ENCODE measurements at places on chromosomes 1 and 21.

DNA sequence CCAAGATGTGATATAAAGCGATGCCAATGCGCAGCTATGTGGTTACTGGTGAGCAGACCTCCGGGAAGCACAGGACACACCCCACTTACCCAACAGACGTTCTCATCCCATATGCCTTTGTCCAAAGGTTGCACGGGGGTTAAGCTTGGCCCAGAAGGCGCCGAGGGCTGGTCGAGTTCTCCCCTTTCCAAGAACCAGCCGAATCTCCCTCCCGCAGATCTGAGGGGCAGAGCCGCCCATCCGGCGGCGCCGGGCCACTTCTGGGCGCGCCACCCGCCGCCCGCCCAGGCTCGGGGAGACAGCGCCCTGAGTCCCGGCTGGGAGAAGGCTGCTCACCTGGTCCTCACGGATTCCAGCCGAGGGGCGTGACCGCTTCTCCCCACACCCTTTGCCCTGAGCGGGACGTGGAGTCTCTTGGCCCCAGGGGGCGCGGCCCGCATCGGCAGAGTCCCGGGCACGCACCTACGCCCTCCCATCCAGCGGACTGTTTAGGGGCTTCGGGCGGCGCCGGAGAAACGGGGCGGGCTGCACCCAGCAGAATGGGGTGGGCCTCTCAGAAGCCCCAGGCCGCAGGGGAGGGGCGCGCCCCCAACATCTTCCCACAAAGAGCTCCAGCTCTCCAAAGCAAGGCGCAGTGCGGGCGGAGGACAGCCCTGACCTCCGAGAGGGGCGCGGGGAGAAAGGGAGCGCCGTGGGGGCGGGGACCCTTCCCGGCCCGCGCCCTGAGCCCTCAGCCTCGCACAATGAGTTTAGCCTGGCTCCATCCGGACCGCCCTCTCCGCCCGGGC, 615 bp downstream of the GPR161 start:
- no peak for DNase-seq

DNA sequence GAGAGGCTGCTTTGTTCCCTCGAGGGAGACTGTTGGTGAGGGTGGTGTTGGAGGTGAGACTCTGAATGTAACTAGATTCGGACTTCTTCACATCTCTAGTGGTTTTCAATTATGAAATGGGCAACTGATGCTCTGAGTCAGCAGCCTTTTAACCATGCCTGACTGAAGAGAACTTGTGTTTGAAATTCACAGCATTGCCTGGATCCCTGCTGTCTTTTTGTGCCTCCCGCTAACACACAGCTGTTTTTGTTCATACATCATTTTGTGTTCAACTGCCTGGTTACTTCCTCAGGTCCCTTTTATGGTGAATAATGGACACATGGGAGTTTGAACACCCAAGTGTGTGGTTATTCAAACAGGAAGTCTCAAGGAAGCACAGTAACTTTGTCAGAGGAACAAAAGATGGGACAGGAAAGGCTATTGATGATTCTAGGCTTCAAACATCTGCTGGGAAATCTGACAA, 16.8 kb downstream of the LAMC1 start:
- DNase-seq = peak; percentile 93

GRCh38 chr21:45998276-45998701, 16.7 kb downstream of the COL6A1 start:
- no peak for DNase-seq

DNA sequence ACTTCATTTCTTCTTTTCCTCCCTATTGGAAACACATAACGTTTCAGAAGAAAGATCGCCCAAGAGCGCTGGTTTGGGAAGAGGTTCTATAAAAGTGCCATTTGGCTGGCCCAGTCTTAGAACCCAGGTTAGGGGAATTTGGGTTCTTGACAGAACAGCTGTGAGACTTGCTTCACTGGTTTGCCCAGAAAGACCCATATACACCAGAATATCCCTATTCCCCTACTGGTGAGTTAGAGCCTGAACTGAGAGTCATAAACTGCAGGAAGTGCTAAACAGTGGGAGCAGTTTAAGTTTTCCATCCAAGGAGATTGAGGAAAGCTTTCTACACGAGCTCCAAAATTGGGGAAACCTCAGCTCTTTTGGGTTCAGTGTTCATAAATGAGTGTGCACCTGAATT, 275.2 kb downstream of the VAV3 start:
- no peak for DNase-seq

DNA sequence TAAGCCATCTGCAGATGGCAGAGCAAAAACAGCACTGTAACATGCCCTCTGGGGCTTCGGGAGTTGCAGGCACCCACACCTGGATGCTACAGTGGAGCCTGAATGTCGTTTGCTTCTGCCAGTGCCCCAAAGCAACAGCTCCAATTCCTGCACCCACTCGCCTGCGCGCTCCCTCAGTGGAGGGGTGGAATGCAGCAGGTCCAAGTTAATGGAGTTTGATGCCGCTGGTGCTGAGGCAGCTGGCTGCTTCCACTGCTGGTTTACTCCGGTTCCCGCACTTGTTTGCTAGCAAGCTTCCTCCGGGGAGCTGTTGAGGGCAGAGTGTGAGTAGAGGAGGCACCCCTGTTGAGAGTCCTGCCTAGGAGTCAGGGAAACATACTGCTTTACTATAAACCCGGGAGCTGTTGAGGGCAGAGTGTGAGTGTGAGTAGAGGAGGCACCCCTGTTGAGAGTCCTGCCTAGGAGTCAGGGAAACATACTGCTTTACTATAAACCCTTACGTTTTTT, 584.0 kb upstream of the TMPRSS15 start:
- DNase-seq = no peak

GRCh38 chr1:202279806-202280205, 61.9 kb downstream of the UBE2T start:
- DNase-seq = no peak

DNA sequence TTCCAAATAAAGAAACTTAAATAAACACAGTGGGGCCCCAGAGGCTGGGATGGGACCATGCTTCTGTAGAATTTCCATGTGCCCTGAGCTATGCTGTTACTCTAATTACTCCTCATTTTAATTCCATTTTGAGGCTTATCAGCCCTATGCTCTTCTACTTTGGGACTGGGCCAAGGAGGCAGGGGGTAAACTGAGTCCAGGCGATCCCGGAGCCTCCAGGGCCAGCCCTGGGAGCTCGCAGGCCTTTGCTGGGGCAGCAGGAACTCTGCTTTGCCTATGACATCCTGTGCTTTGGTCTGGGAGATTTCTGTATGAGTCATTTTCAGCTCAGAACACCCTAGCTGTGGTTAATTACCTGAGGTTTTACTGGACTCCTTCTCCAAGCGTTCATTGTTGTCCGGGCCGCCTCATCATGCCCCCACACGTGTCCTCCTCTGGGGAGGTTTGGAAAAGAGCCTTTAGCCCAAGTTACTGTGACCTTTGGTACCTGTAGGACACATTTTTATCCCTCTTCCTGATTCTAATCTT, 95.7 kb downstream of the RHOU start:
- DNase-seq = peak; percentile 85

- DNase-seq = no peak
Measured at GRCh38 chr1:11429935-11430334, 49.0 kb upstream of the DISP3 start.

GRCh38 chr1:29722598-29722997, 486.3 kb downstream of the PTPRU start:
- no peak for DNase-seq

DNA sequence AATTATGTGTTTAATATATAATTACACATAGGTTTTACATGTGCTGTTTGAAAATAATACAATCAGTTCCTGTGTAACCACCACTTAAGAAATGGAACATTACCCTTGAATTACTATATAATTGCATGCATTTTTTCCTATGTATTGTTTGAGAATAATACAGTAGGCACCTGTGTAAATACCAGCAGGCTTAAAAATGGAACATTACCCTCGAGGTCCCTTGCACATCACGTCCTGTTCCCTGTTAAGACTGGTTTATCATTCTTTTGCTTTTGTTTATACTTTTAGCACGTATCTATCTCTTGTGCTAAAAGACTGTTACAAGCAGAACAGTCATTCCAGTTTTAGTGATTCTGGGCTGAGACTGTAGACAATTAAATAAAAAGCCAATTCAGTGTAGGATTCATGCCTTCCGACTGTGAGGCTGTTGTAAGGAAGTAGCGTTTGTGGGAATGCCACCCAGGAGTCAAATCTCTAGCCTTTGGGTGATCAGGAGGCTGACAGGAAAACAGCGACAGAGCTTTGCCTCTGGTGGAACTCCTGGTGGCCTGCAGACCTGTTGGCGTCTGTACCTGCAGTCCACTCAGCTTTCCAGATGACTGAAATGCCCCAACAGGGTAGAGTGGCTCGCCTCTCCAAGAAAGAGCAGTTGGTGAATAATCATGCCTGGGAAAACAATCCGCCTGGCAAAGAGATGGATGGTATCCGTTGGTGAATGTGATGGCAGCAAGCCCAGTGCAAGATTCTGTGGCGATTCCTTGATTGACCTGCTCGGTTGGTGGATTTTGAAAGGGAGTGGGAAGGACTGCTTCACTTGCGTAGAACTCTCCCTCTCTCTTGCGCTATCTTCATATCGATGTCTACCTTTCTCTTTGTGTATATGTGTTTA, 58.0 kb downstream of the DISC1 start:
- DNase-seq = no peak

DNA sequence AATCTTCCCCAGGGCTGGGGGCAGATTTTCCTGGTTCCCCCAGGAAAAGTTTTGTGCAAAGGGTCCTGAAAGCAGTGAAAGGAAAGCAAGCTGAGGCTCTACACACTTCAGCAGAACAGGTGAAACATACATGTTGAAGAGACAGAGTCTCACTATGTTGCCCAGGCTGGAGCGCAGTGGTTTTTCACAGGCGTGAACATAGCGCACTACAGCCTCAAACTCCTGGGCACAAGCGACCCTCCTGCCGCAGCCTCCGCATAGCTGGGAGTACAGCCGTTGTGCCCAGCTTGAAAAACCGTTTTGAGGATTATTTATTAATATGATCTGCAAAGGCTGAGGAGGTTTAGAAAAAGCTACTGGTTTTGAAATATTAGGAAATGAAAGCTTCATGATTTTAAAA, 11.8 kb downstream of the PRDM15 start:
- DNase-seq = no peak

- no peak for DNase-seq
Measured at GRCh38 chr1:100757946-100758345, 38.4 kb downstream of the VCAM1 start.

- DNase-seq = no peak
Measured at GRCh38 chr1:84726593-84727499, 36.6 kb upstream of the SSX2IP start.

GRCh38 chr1:53121319-53122172, 20.9 kb downstream of the SLC1A7 start:
- no peak for DNase-seq

DNA sequence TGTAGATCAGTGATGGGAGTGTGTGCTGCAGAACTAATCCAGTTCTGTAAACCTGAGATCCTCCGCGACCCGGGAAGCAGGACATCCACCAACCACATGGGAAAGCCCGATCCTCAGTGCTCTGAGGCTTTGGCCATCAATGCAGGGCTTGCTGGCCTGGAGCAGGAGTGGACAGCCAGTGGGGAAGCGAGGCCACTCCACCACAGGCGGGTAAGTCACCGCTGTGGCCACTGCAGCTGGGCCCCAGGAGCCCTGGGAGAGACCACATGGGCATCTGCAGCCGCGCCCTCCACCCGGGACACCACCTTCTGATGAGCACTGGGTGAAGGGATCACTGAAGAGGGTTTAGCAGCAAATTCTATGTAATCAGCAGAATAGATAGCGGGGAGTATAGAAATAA, 811 bp downstream of the KRTAP12-1 start:
- no peak for DNase-seq

DNA sequence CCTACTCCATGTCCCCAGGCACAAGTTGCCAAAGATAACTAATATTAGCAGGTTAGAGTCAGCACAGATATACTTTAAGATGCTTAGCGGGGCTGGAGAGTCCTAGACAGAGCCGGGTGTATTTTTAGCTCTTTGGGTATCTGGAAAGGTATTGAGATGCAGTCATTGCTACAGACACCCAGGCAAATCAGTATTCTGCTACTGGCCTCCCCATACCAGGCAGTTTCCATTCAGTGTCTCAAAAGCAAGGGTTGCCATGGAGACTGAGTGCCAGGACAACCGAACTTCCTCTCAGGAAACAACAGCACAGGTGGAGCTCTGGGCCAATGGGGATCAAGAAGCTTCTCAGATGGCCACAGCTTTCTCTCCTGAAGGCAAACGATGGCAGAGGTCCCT, 45.3 kb downstream of the KCNC4 start:
- DNase-seq = no peak

GRCh38 chr1:168387781-168388760, 107.4 kb downstream of the TBX19 start:
- no peak for DNase-seq

DNA sequence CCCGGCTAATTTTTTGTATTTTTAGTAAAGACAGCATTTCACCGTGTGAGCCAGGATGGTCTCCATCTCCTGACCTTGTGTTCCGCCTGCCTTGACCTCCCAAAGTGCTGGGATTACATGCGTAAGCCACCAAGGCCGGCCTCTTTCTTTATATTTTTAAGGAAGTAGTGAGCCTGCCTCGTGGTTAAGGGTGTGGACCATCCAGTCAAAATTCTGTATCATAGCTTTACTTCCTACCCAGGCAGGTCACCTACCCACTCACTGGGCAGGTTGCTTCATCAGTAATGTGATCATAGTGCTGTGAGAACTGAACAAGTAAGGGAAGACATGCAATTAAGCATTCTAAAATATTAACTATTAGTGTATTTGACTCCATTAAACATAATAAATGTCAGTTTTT, 8.1 kb upstream of the ACOT7 start:
- no peak for DNase-seq

GRCh38 chr1:40856656-40857302, 5.4 kb downstream of the CITED4 start:
- no peak for DNase-seq

GRCh38 chr1:235979716-235980333, 85.1 kb downstream of the NID1 start:
- DNase-seq = no peak

DNA sequence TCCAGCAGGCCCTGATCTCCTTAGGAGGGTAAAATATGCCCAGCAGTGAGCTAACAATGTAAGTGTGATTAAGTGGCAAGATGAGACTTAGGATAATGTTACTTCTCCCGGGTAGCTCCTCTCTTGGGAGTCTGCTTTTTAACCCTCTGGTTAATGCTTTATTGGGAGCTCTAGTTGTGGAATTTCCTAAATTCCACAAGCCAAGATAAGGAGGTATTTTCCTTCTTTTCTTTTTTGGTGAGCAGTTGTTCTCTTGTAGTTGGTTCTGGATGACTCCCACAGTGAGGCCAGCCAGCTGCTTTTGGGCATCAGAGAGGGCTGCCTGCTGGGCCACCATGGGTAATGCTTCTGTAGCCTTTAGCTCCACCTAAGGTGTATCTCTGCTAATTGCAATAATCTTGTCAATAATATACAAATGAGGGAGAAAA, 19.3 kb downstream of the C1orf52 start:
- DNase-seq = no peak

- no peak for DNase-seq
Measured at GRCh38 chr1:153174624-153175023, 23.9 kb upstream of the SPRR2G start.

GRCh38 chr21:14533499-14534428, 12.4 kb downstream of the SAMSN1 start:
- DNase-seq = peak; percentile 25

Measured in RCC 7860 (cell line).